Stimulated activated CD8-positive, alpha-beta memory T cell treated with anti-CD3 and anti-CD28 coated beads, Interleukin-2, amount 100 ng/mL, for 1 hour (primary cell): ENCODE measurements at places on chromosomes 7 and 10.

DNA sequence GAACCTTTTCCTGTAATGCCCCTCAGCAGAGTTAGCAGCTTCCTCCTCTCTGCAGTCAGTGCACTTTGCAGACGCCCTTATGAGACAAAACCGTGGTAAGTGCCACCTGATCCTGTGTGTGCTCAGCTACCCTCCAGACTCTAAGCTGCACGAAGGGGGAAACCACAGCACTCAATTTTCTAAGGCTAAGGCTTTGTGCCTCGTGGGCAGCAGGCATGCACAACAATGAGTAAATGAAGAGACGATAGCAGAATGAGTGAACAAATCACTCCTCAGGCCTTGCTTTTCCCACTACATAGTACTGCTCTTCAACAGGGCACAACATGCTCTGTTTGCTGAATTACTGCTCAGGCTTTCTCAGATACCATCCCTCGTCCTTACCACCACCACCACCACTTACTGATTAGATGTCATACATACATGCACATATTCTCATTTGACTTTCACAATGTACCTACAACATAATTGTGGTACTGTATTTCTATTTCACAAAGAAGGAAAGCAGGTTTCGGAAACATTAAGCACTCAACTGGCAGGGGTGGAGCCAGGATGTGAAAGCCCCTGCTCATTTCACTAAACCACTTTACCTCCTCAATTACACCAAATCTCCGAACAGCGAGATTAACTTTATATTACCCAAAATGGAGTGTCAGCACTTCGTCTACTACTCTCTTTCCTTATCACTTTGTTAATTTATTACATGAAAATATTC is 85.4 kb downstream of the ICA1 start:
- DNase-seq: peak; percentile 28

DNA sequence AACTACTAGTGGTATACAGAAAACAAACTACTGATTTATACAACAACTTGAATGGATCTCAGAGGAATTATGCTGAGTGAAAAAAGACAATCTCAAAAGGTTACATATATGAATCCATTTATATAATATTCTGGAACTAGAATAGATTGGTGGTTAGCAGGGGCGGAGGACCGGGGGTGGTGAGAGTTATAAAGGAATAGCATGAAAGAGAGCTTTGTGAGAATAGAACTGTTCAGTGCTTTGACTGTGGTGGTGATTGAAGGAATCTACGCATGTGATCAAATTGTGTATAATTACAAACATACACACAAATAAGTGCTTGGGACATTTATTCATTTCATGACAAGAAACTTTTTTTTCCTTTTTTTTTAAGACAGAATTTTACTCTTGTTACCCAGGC is 19.6 kb downstream of the RAB19 start:
- DNase-seq: no peak

DNA sequence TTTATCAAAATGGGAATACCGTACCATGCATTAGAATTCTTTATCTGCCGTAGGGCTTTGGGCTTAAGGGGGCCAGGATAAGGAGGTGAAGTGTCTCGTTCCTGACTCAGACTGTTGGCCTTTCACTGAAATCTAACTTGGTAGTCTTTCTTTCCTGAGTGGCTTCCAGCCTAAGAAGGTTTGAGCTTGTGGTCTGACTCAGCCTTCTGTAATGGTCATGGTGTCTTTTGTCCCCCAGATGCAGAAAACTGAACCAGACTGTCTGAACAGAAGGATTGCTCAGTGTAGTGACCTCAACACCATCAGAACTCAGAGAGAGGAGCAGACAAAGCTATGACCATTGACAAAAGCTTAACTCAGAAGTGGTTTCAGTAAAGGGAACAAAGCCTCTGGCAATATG is 39.5 kb downstream of the WNT2 start:
- no peak for DNase-seq

- no peak for DNase-seq
Measured at GRCh38 chr7:21217365-21217764, 210.5 kb upstream of the SP4 start.

DNA sequence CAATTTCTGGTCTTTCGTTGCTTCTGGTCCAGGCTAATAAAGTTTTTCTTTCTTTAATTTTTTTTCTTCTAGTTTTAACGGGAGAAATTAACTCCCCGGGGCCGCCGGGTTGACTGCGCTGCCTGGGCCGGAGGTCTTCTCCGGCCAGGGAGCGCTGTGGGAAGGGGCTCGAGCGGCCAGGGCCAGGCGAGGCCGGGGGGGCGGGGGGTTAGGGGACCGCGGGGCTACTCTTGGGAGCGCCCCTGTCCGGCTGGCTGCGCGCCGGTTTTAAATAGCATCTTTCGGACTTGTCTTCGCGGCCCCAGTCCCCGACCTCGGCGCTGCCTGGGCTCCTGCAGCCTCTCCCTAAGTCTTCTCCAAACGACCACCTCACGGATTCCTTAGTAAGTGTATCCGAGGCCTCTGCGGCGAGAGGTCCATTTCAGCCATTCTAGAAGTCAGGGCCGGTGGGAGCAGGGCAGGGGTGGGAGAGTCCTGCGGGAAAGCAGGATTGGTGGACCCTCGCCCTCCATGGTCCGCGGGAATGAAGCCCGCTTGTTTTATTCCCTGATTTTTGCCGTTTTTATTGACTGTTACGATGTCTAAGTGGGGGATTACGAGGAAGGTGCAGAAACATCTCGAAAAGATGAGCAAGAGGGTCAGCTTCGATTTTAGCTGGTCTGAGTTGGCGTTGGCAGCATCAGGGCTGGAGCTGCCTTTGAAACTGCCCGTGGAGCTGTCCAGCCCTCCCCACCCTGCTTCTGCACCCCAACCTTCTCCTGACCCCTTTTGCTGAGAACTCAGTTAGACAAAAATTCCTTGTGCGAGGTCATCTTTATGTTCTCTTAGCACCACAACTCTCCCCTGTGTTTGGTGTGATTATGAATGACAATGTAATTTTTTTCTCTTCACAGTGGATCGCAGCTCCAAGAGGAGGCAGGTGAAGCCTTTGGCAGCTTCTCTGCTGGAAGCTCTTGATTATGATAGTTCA is 555 bp downstream of the PHF14 start:
- DNase-seq: no peak

GRCh38 chr7:108839076-108839475 is 269.4 kb downstream of the DNAJB9 start:
- no peak for DNase-seq

DNA sequence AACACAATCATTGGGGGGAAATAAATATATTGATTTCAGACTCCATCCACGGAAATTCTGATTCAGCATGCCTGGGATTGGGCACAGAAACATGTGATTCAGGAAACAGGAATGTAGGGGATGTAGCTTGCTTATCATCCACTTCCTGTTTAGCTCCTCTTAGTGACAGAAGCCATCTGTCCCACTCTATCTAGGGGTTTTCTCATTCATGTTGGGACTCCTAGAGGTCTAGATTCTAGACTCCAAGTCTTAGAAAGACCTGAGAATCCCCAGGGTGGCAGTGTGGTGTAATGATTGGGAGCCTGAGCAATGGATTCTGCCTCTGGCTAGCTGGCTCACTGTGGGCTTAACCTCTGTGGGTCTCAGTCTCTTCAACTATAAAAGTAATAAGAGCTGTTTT is 67.9 kb downstream of the CDK1 start:
- no peak for DNase-seq

GRCh38 chr7:153886506-153887441 is 165.4 kb upstream of the DPP6 start:
- DNase-seq: no peak

- no peak for DNase-seq
Measured at GRCh38 chr10:109205929-109206585, 717.3 kb downstream of the XPNPEP1 start.

GRCh38 chr7:86916277-86916825 is 143.1 kb downstream of the ELAPOR2 start:
- DNase-seq: no peak

DNA sequence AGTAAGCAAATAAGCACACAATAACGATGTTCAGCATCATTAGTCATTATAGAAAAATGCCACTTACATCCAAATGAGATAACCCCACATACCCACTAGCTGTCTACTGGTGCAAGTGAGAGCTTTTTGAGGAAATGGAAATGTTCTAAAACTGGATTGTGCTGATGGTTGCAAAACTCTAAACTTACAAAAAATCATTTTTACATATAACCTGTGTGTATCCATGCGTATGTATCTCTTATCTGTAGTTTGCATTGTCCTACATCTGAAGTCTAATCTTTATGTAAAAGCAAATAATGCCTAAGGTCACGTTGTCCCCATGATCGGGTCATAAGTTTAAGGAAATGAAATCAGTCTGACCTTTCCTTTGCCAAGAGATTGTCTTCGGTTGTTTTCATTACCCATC is 81.6 kb upstream of the DNAJB6 start:
- no peak for DNase-seq

GRCh38 chr10:75042292-75042974 is 69.0 kb upstream of the SAMD8 start:
- DNase-seq: no peak

DNA sequence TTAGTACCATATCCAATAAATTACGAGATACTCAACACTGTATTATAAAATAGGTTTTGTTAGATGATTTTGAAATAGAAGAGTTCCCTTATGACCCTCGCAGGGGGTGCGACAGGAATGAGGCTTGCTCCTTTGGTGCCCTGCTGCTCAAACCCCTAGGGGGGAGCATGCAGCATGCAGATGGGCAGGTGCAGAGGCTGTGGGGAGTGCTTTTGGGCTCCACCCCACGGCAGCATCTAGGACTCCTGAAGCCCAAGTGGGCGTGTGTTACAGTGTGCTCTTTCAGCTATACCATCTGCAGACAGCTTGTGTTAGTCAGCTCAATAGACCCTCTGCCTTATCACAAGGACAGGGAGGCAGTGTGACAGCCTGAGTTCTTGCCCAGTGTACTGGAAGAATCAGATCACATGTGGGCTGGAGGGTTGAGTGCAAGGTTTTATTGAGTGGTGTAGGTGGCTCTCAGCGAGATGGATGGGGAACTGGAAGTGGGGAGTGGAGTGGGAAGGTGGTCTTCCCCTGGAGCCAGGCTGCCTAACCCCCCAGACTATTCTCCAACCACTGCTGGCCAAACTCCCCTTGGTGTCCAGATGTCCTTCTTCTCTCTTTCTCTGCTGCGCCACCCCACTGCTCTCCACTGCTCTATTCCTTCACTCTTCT is 3.1 kb upstream of the MRC1 start:
- DNase-seq: no peak

DNA sequence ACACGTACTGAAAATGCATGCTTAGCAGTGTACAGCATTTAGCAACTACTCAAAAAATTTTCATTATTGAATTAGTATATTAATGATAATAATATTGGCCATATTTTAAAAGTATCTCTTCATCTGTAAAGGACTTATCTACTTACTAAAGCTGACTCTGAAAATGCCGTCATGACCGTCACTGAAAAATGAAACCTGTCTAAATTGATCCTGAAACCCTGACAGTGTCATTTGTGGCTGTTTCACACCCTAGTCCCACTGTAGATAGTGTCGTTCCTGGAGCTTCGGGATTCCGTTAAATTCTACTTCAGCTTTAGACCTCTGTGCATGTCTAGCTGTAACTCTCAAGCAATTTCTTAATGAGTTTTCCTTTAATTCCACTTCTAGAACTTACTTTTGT is 35.8 kb upstream of the EZH2 start:
- DNase-seq: no peak

- DNase-seq: no peak
Measured at GRCh38 chr10:3740157-3740871, 44.7 kb downstream of the KLF6 start.
